ENCODE measurements at places on chromosomes 6 and 20. TPM values are rescaled to one million over a fixed set of nuclear protein-coding genes. Genes with fewer than 3 reads are reported as not detected.
A peak's percentile ranks its signal among the peaks of the same experiment; 100 is the strongest.

The NKAIN2 gene
- total RNA-seq = not detected

- DNase-seq = no peak
Observed at GRCh38 chr6:138099832-138100231, 7.4 kb downstream of the PERP start.

DNA sequence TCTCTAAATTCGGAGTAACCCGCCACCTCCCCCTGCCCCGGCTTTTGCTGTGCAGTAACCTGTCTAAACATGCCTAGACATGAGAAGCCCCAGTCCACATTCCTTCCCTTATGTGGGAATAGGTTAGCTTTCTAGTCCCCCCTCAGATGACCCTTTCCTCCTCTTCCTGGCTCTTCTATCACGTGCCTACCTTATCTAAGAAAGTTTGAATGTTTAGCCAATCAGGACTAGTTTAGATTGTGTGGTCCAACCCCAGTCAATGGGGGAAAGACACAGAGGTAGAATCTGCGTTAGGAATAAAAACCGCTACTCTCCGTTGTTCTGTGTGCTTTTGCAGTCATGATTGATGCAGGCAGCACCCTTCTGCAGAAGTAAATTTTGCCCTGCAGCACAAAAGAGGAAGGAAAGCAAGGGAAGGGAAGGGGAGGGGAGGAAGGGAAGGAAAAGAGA, 69.0 kb upstream of the CD93 start:
- DNase-seq = no peak

DNA sequence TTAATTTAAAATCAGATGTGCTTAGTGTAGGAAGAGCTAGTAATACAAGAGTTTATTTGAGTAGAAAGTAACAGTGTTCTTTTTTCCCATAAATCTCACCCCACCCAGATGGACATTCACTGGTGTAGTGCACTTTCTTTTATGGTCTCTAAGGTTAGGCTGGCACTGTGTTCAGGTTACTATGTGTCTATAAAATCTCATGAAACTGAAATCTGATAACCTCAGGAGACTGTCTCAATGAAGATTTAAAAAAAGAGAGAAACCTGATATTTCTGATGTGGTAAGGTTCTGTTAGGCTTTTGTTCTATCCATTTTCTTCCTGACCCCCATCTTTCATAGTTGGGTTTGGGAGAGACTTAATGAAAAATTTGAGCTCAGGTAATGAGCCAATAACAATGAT, 101.2 kb upstream of the CLVS2 start:
- no peak for DNase-seq

DNA sequence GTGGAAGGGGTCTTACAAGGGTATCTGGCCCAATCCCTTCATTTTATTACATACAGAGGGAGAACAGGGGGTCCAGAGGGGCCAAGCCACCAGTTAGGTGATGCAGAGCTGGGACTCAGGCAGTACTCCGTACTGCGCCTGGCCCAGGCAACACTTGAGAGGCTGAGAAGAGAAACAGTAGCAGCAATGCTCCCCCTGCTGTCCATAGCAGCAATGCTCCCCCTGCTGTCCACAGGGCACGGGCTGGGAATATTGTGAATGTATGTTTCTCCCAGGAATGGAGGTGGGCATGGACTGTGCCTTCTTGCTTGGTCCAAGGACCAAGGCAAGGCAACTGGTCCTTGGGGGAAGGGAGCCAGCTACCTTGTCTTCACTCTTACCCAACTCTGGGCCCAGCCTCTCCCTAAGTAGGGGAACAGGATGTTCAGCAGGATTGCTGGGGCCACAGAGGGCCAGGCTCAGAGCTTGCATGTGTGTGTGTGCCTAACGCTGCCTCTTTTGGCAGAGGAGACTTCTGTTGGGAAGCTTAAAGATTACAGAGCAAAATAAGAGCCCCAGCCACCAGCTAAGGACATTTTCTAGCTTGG, 14.8 kb upstream of the FAM83C start:
- DNase-seq = peak; percentile 40

DNA sequence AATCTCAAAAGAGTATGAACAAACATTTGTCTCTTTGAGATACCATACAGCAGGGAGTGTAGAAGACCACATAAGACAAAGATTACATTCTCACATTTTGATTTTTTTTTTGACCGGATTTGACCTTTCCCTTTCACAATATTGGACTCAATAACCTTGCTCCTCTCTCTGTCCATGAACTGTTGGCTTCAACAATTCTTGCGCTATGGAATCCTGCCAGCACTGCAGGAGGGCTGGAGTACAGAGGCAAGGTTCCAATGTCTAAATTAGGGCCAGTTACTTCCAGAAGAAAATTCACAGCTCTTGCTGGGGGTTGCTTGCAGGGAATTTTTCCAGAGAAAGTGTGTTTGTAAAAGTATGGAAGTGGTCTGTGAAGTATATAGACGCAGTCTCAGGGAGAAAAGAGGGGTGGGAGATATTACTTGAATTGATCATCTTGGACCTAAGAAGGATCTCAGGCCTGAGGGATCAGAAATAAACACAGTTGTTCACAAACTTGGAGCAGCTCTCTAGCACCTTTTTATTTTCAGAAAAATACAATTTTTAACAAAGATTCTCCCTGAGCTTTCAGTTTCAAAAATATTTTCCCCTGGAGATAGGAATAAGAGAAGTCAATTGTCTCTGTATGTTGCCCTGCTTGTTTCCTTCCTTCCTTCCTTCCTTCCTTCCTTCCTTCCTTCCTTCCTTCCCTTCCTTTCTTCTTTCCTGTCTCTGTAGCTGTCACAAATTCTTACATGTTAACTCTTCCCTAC, 765.9 kb downstream of the BCKDHB start:
- no peak for DNase-seq

DNA sequence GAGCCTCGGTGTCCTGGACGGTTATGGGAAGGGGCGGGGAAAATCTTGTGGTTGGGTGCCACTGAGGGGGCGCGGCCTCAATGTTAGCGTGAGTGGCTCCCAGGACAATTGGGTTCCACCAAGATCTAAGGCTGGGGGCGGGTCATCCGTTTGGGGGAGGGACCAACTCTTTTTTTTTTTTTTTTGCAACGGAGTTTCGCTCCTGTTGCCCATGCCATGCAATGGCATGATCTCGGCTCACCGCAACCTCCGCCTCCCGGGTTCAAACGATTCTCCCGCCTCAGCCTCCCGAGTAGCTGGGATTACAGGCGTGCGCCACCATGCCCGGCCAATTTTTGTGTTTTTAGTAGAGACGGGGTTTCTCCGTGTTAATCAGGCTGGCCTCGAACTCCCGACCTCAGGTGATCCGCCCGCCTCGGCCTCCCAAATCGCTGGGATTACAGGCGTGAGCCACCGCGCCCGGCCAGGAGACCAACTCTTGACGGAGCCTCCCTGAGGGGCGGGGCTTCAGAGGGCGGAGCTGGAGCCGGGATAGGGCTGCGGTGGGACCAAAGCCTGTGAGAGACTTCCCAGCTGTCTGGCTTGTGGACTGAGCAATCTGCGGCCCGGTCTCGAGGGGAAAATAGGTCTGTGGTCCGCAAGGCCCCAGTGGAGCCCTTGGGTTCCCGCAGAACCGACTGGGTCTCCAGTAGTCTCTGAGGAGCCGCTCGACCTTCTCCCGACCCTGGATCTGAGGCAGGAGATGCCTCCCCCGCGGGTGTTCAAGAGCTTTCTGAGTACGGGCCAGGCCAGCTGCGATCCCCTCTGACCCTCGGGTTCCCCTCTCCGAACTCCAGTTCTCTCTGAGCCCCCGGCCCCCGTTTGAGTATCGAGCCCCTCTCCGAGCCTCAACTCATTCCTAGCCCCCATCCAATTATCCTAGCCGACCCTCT, 1.1 kb downstream of the SPAG4 start:
- peak; percentile 69 for DNase-seq
